ENCODE measurements at places on chromosomes 2 and 18.

GRCh38 chr2:101473911-101474701 lies 806 bp downstream of the RFX8 start:
- no peak for DNase-seq

DNA sequence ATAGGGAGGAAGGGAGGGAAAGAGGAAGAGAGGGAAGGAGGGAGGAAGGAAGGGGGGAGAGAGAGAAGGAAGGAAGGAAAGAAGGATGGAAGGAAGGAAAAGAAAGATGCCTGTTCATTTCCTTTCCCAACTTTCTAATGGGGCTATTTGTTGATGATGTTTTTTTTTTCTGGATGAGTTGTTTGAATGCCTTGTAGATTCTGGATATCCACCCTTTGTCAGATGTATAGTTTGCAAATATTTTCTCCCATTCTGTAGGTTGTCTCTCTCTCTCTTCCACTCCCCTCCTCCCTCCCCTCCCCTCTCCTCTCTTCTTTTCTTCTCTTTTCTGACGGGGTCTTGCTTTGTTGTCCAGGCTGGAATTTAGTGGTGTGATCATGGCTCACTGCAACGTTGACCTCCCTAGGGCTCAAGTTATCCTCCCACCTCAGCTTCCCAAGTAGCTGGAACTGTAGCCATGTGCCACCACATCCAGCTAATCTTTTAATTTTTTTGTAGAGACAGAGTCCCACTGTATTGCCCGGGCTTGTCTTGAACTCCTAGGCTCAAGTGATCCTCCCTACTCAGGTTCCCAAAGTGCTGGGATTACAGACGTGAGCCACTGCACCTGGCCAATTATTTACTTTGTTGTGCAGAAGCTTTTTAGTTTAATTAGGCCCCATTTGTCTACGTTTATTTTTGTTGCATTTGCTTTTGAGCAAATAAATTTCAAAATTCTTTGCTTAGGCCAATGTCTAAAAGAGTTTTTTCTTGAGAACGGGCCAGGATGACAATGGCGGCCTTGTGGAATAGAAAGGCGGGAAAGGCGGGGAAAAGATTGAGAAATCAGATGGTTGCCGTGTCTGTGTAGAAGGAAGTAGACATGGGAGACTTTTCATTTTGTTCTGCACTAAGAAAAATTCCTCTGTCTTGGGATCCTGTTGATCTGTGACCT lies 57.3 kb upstream of the FAM117B start:
- no peak for DNase-seq

DNA sequence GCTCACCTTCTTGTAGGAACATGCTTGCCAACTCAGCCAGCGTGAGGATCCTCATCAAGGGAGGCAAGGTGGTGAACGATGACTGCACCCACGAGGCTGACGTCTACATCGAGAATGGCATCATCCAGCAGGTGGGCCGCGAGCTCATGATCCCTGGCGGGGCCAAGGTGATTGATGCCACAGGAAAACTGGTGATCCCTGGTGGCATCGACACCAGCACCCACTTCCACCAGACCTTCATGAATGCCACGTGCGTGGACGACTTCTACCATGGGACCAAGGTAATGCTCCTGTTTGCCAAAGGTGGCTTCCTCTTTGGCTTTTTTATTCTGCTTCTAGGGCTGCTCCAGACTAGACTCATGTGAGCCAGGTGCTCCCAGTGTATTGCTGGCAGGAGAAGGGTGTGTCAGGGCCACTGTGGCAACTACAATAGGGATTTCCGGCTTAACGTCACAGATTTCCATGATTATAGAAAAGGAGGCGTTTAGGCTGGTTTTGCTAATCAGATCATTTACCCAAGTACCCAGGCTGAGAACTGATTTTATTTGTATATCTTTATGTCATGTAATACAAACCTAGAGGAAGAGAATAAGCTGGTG lies 50.6 kb downstream of the DPYSL5 start:
- DNase-seq, result no peak

DNA sequence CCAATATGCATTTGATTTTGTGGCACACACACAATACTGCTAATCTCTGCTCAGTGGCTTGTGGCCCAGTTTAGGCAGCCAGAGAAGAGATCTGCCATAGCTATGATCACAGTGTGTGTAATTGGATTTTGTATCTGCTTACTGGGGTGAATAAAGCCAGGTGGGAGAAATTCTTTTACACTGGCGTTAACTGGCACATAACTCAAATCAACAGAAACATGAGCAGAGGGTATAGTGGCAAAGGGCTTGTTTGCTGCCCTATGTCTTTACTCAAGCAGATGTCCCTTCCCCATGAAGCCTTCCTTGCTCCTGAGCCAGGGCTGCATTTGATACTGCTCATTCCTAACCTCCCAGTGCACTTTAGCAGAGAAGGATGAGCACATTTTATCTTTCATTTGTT lies 28.5 kb downstream of the STON1 start:
- no peak for DNase-seq

DNA sequence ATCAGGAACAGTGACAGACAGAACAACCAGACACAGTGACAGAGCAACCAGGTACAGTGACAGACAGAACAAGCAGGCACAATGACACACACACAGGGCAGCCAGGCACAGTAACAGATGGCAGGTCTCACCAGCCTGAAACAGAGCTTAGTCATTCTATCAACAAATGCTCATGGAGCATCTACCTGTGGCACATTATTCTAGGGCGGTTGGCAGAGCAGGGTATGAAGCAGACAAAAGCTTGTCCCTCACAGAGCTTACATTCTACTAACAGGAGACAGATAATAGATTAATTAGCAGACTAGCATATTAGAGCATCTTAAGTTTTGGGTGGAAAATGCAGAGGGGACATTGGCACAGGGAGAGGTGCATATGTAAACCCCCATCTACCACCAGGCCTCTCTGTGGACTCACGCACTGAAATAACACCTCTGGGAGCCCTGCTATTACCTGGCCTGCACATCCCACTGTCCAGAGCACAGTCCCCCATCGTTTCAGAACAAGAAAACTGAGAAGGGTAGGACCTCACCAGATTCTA lies 64.1 kb upstream of the RAB6C start:
- DNase-seq, result no peak

GRCh38 chr2:128710242-128710641 lies 391.6 kb upstream of the HS6ST1 start:
- DNase-seq, result no peak

DNA sequence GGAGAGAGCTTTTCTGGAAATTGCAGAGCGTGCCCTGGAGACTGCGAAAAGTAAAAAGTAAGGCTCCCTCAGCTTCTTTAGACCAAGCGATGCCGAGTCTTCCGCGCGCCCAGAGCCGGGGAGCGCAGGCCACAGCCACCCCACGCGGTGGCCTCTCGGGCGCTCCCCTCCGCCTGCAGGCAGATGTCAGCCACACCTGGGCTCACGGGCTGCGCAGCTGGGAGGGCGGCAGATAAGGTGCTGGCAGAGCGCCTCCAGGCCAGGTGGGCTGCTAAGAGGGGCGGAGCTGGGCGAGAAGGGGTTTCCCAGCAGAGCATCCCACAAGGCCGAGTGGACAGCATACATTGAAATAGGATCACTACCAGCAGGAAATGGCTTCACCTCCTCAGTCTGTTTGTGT lies 81.7 kb downstream of the ARHGEF4 start:
- no peak for DNase-seq

DNA sequence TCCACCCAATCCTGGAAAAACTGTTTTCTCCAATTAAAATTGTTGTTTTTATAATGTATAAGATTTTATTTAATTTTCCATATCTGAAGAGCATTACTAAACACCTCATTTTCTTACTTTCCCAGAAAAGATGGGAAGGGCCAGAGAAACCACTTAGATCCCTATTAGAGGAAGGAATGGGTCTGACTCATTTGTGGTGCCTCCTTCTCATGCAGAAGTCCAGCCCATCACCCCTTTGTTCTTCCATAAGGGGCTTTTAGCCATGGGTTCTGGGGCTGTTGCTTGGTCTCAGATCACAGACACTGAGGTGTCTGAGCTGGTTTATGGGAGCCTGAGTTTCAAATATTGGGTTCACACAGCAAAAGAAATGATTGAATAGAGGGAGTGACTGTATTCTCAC lies 152.2 kb downstream of the ESCO1 start:
- no peak for DNase-seq

- DNase-seq, result no peak
Measured at GRCh38 chr2:214630402-214631045, 179.0 kb downstream of the BARD1 start.

- DNase-seq, result no peak
Measured at GRCh38 chr2:58756336-58756735, 515.2 kb upstream of the FANCL start.

- DNase-seq, result no peak
Measured at GRCh38 chr18:79484661-79485621, 89.2 kb downstream of the NFATC1 start.

DNA sequence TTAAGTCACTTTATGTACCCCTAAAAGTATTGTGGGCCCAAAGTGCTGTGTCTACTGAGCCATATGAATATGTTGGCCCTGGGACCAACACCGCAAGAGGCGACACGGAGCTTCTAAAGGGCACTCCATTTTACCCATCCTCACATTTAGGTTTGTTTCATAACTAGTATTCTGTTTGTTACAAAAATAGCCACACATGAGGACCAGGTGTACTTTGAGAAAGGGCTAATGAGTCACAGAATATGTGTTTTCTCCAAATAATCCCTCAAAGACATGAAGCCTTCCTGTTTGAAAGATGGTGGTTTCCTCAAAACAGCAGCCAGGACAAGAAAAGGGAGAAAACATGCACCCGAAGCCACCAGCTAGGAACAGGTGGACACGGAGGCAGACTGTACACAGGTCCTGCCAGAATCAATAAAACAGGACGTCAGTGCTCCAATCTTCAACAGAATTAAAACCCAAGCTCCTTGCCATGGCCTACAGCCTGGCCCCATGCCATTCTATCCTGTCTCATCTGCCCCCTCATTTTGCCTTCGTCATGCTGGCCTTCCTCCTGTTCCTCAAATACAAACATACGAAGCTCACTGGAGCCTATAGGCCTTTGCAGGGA lies 21.8 kb upstream of the GRB14 start:
- no peak for DNase-seq

DNA sequence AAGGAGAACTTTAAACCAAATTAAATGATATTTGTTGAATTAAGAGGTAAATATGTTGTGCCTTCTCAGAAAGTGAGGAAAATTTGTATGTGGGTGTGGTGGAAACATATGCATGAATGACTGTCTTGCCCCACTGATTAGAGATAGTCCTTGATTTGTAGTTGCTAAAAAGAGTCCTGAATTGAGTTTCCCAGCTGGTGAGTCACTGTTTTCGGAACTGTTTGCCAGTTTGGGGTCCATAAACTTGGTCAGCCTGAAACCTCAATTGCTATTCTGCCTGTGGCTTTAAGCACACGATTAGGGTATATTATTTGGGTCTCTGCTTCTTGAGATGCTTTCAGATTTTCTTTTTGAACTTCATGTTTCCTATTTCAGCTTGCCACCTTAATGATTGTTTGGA lies 53.3 kb downstream of the PIKFYVE start:
- DNase-seq, result no peak

DNA sequence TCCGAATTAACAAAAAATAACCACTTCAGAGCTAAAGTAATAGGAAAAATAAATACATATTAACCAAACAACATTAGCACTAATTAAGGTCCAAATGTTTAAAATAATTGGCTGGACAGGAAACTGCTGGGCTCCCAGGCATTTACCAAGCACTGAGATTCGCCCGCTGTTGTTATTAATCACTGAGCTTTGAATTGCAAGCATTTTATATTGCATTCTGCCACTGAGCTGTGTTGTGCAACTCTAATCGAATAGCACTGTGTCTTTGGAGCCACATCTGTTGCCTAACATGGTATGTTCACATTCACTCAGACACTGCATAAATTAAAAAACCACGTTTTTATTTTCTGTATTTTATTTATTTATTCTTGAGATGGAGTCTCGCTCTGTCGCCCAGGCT lies 88.9 kb downstream of the SOWAHC start:
- DNase-seq, result no peak

DNA sequence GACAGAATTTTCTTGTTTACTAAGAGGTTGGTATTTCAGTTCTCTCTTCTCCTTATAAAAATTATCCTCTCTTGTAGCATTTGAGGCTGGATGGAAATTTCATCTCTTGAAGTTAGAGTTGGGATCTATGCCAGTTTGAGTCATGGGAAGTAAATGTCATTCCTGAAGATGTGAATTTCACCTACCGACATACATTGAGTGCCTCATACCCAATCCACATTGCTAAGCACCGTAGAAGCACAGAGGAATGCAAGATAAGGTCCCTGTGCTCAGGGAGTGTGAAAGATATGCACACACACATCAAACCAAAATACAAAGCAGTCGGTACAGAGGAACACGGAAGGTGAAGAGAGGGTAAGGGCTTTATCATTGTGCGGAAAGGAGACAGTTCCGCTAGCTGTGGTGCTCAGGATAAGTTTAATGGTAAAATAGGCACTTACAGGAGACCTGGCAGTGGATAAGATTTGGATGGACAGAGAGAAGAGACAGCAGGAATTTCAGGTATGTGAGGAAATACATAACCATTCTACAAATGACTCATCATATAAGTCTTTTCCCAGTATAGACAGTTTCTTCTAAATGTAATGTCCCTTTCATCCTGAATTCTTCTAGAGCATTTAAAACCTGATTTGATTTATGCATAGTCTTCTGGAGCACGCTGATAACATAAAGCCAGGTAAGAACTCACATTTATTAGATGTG lies 205.3 kb upstream of the ST6GAL2 start:
- no peak for DNase-seq

- DNase-seq, result no peak
Measured at GRCh38 chr2:144632809-144633208, 112.9 kb upstream of the ZEB2 start.

DNA sequence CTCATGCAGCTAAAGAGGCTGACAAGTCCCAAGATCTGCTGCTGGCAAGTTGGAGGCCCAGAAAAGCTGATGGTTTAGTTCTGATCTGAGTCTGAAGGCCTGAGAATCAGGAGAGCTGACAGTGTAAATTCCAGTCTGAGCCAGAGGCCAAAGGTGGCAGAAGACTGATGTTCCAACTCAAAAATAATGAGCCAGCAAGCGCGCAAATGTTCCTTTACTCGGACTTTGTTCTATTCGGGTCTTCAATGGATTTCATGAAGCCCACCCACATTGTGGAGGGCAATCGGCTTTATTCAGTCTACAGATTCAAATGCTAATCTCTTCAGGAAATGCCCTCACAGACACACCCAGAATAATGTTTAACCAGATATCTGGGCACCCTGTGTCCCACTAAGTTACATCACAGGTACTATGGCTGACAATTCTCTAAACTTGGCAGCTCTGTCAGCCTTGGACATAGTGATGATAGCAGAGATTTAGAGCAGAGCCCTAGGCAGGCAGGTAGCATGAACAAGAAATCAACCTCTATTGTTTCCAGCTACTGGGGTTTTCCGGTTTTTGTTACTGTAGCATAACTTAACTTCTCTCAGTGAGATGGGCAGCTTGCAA lies 318.5 kb downstream of the HRH4 start:
- no peak for DNase-seq

DNA sequence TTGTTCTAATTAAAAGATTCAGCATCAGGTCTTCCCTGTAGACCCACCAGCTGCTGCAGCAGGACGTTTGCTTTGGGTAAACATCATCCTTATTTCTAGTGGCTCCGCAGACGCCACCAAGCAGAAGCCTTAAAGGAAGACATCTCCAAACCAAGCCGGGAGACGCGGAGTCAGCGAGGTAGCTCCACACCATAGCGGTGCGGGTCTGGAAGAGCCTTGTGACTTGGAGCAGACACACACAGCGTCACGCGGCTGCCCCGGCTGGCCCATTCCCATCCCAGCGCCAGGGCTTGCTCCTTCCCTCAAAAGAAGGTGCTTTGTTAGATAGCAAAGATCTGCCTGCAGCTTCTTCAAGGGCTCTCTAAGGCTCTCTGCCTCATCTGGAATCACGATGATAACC lies 236.5 kb downstream of the GBX2 start:
- DNase-seq, result no peak

All from HCT116 (cell line).